ENCODE measurements at places on chromosomes 12 and 14. TPM values are rescaled to one million over a fixed set of nuclear protein-coding genes. Genes with fewer than 3 reads are reported as not detected.

- no peak for DNase-seq
- no peak overlapping the region for H3K27ac ChIP-seq
- no peak overlapping the region for H3K4me3 ChIP-seq
- H3K36me3 ChIP-seq, result no peaks in the 10 kb centered on the region
- H3K27me3 ChIP-seq, result no peaks in the 10 kb centered on the region
Measured at GRCh38 chr14:92391726-92392125, 68.8 kb downstream of the SLC24A4 start.

GRCh38 chr14:68164711-68165113, 345.1 kb downstream of the RAD51B start:
- H3K4me3 ChIP-seq, result no peak overlapping the region
- no peaks in the 10 kb centered on the region for H3K27me3 ChIP-seq
- no peaks in the 10 kb centered on the region for H3K36me3 ChIP-seq
- no peak for DNase-seq
- no peaks in the 10 kb centered on the region for H3K4me1 ChIP-seq

NXPH4 gene
- not detected for total RNA-seq

TEX52 gene
- not detected for total RNA-seq

GRCh38 chr12:102540815-102541385, 60.5 kb upstream of the IGF1 start:
- H3K4me3 ChIP-seq, result no peak overlapping the region
- H3K27me3 ChIP-seq, result no peaks in the 10 kb centered on the region
- no peak for DNase-seq
- H3K4me1 ChIP-seq, result no peaks in the 10 kb centered on the region
- no peaks in the 10 kb centered on the region for H3K36me3 ChIP-seq
- no peak overlapping the region for H3K27ac ChIP-seq

GRCh38 chr14:53389202-53389601, 236.1 kb upstream of the DDHD1 start:
- H3K4me1 ChIP-seq, result no peaks in the 10 kb centered on the region
- no peaks in the 10 kb centered on the region for H3K36me3 ChIP-seq
- H3K27me3 ChIP-seq, result no peaks in the 10 kb centered on the region
- no peak overlapping the region for H3K27ac ChIP-seq
- no peak for DNase-seq
- H3K4me3 ChIP-seq, result no peak overlapping the region

DACT1 gene
- total RNA-seq, result 1.4 TPM

DNA sequence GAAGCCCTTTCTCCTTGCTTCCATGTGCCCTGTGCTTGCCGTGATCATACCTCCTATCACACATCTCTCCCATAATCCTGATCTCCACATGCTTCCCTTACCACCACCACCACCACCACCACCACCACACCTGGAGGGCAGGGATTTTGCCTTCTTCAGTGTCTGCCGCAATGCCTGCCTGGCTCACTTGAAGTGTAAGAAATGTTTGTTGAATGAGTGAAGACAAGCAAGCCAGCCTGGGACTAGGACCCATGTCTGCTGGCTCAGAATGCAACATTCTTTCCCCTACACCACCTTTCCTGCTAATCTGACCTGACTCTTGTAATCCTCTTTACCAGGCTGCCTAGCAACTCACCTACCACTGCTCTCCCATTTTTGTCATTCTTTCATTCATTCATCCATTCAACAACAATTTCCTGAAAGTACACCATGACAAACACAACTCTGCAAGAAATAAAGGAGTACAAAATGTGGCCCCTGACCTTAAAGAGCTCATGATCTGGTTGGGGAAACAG, 3.5 kb upstream of the NID2 start:
- no peaks in the 10 kb centered on the region for H3K36me3 ChIP-seq
- H3K27me3 ChIP-seq, result peaks cover 23% of the 10 kb centered on the region
- H3K4me3 ChIP-seq, result no peak overlapping the region
- no peak overlapping the region for H3K27ac ChIP-seq
